Activated CD4-positive, alpha-beta T cell treated with anti-CD3 and anti-CD28 coated beads, Interleukin-2, amount 50 U/mL, for 24 hours (primary cell): ENCODE measurements at places on chromosomes 1 and 21.

- no peak for DNase-seq
These were observed 7.1 kb upstream of the ANP32E start for GRCh38 chr1:150243003-150243402.

GRCh38 chr1:151072224-151072623 is 1.7 kb downstream of the GABPB2 start:
- no peak for DNase-seq

DNA sequence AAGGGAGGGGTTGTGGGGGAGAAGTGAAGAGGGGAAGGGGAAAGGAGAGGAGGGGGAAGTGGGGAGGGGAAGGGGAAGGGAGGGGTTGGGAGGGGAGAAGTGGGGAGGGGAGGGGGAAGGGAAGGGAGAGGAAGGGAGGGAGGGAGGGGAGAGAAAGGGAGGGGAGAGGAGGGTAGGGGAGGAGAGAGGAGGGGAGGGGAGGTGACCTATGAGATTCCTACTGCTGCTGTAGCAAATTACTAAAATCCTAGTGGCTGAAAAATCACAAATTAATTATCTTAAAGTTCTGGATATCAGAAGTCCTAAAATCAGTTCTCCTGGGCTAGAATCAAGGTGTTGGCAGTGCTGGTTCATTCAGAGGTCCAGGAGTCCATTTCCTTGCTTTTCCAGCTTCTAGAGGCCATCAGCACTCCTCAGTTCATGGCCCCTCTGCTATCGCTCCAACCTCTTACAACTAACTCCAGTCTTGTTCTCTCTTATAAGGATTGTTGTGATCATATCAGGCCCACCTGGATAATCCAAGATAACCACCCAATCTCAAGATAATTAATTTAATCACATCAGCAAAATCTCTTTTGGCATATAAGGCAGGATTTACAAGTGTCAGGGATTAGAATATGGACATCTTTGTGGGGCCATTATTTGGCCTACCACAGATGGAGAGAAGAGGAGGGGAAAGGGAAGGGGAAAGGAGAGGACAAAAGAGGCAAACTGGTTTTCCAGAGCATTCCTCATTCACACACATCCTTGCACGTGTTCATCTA is 30.4 kb upstream of the KANK4 start:
- DNase-seq, result no peak

GRCh38 chr1:61356995-61357394 is 274.6 kb downstream of the NFIA start:
- DNase-seq, result no peak

GRCh38 chr1:61477301-61477700 is 247.6 kb downstream of the TM2D1 start:
- DNase-seq, result no peak

DNA sequence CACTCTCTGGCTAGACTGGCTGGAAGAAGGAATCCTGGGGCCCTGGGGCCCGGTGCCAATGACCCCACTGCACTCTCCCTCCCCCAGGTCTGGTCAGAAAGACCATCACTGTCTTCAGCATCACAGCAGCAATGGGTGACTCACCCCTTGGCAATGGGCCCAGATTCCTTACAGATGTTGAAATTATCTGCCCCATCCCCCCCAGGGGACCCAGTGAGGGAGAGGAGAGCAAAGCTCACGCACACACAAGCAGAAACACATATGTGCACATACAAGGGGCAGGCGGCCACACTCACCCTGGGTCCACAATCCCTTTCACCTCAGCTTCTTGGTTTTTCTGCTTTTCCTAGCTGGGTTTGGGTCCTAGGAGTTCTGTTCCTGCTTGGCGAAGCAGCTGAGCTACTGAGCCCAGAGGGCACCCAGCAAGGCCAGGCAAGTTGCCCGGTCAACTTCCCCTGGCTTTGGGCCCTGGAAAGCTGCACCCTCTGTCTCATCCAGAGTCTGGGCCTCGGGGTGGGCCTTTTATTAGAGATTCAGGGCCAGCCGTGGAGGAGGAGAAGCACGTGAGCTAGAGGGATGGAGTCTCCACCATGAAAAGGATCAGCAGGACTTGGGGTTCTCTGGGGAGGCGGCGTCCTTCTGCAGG is 2.6 kb downstream of the COL16A1 start:
- no peak for DNase-seq

- no peak for DNase-seq
These were observed at the start of gene CAMK1G for GRCh38 chr1:209583408-209583807. Gene CAMK1G, plus strand, starts transcription at chr1:209583714. Its CDS starts 11,270 bp downstream, at chr1:209594984.

GRCh38 chr1:222643606-222643937 is 25.7 kb downstream of the MIA3 start:
- DNase-seq, result no peak

DNA sequence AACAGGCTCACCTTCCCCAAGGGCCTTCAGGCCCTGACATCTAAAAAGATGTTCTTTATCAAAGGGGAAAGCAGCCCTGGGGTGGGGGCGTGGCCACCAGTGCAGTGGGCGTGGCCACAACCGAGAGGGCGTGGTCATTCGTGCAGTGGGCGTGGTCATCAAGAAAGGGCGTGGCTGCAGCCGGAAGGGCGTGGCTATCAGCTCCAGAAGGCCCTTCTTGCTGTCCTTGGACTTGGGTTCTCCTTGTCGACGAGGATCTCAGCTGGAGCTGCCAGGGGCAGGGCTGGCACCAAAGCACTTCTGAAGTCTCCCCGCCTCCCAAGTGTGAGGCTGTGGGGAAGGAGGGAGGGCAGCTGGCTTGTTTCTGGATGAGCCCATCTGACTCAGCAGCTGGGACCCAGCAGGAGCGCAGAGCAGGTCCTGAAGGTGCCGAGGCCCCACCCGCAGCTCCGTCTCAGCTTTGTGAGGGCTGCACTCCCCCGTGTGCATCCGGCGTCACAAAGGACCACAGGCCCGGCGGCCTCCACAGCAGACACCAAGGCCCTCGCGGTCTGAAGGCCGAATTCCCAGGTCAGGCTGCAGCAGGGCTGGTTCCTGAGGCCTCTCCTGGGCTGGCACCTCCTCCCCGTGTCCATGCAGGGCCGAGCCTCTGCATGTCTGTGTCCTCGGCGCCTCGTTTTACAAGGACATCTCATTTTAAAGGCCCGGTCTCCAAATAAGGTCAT is 12.8 kb downstream of the PDE9A start:
- no peak for DNase-seq

GRCh38 chr1:153957744-153958110 is 685 bp downstream of the CRTC2 start:
- DNase-seq, result no peak

- no peak for DNase-seq
These were observed 69.7 kb upstream of the SOD1 start for GRCh38 chr21:31589820-31590219.

DNA sequence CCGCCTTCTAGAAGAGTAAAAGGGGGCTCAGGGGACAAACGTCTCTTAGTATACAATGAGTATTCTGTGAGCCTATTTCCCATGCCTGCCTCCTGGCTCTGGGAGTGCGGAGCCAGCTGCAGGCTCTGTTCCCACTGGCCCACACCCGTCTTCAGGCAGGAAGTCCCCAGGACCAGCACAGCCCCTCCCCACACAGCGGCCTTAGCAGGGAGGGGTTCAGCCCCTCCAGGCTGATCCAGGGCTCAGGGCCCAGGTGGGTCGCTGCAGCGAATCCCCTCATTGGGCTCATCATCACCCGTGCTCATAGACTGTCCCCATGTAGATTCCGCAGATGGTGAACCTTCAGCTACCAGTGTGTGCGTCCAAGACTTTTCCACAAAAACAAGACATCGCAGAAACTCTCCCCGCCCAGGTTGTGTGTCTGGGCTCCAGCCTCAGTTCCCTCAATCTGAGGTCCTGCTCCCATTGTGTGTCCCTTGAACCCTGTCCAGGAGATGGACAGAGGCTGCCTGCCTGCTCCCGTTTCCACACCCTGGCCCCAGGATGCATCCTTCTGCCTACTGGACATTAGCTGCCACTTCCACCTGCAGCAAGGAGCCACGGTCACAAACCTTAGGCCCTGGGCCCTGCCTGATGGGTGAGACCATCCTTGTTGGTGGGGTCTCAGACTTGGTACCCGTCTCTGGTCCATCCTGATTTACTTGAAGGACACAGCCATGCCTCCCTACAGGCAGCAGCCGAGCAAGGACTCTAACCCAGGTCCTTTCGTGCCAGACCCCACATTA is 39.4 kb downstream of the NENF start:
- no peak for DNase-seq

- no peak for DNase-seq
These were observed 73.6 kb downstream of the CRB1 start for GRCh38 chr1:197341626-197342025.

- DNase-seq, result no peak
These were observed 111.9 kb upstream of the SLC44A3 start for GRCh38 chr1:94708299-94708685.

DNA sequence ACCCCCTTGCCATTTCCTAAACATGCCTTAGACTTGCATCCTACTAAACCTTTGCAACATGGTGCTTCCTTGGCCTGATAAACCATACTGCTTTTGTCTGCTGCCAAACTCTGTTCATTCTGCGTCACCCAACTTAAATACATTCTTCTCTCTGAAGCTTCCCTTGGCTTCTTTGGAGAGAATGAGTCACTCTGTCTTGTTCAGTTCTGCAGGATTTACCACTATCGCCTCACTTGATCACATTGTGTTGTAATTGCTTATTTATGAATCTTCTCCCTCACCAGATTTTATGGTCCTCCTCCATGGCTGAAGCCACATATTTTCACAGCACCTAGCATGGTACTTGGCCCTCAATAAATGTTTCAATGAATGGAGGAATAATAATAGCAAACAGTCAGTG is 21.7 kb upstream of the TUT4 start:
- no peak for DNase-seq

DNA sequence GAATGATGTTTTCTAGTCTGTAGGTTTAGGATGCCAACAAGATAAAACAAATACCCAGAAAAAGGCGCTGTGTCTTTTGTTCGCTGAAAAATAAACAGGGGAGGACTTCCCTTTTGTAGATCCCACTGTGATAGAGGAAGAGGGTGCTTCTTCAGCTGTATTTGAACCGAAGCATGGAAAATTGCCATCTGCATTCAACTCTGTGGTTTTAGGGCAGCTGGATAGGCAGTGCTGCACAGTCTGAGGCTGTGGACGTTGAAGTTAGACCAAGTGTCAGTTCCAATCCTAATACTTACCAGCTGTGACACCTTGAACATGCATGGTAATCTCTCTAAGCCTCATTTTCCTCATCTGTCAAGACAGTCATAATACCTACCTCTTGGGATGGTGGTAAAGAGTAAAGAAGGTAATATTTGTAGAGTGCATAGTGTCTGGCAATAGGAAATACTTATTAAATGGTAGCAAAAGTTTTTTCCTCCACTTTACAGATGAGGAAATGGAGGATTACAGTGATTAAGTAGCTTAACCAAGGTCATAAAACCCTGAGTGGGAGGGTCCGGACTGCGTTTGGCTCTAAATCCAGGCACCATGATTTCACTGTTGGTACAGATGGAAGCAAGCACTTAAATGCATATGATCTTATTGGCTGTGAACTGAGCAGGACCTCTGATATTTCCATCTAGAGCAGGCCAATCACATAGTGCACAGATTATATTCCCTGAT is 48.5 kb downstream of the UTP25 start:
- no peak for DNase-seq

- DNase-seq, result no peak
These were observed 142.2 kb downstream of the RABGAP1L start for GRCh38 chr1:174301295-174302077.

DNA sequence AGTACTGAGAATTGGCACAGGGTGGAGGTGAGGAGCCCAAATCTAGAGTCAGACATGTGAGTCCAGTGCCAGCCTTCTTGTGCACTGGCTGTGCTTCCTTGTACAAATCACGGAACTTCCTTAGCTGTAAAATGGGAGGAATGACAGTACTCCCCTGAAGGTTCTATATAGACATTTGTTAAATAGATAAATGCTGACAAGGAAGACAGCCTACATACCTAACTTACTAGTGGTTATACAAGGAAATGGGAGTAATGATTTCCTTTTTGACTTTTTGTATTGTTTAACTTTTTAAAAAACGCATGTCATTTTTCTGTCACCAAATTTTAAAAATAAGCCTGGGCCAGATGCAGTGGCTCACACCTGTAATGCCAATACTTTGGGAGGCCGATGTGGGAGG is 50.2 kb downstream of the WARS2 start:
- no peak for DNase-seq

- DNase-seq, result no peak
These were observed 493 bp upstream of the ESPN start for GRCh38 chr1:6424000-6424565.

DNA sequence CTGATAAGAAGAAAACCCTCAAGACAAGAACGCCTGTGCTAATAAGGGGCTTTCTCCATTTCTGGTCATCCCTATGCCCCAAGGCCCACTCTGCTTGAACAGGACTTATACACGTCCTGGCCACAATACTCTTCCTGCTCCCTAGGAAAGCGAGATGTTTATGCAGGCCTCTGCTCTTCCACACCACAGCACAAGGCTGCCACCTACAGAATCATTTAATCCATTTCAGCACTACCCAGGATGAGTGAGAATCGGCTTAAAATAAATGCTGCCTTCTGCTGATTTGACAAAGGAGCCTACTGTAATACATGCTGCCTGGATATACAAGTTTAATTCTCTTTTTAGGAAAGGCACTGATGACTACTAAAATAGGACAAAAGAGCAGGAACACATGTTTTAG is 29.4 kb downstream of the FRRS1 start:
- DNase-seq, result no peak

DNA sequence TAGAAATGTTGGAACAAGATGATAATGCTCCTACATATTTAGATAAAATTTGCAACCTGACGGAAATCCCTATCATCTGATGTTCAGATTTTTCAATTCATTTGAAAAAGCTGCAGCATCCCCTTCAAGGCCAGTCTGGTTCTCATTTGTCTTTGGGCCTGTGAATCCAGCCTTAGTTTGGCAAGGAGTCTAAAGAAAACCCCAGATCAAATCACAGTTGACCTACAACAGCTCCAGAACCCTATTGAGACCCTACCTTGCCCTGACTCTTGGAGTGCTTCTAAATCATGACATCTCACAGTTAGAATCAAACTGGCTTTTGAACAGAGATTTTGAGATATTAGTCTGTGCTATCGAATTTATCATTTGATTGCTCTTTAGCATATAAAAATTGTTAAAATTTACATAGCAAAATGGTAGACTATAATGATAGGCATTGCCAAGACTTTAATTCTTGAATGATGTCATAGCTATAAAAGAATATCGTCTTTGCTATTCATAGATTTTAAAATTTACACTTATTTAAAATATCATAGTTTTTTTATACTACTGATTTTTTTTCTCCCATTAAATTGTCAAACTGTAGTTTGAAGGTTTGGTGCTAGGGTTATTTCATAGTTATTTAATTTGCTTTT is 2.2 kb downstream of the PPP2R5A start:
- DNase-seq, result no peak

GRCh38 chr1:65009176-65009575 is 42.8 kb upstream of the JAK1 start:
- DNase-seq, result no peak

DNA sequence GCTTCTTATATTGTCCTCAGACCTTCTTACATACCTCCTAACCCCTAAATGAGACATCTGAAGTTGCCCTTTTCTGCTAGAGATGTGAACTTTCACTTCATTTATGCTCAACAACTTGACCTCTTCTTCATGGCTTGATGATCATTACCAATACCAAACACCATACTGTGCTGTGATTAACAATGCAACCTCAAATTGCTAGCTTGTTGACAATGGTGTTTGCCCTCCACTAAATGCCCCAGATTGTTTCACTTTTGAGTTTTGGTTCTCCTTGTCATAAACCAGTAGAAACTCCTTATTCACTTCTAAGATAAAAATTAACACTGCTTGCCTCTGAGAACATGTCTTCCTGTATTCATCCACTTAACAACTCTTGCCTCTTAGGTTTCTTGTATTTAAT is 5.6 kb downstream of the JAK1 start:
- no peak for DNase-seq
